ENCODE measurements at places on chromosomes 4 and X.

- DNase-seq = no peak
Observed at GRCh38 chr4:2824836-2825381, 18.7 kb upstream of the ADD1 start.

GRCh38 chrX:42117318-42117717 lies 194.0 kb upstream of the CASK start:
- no peak for DNase-seq

DNA sequence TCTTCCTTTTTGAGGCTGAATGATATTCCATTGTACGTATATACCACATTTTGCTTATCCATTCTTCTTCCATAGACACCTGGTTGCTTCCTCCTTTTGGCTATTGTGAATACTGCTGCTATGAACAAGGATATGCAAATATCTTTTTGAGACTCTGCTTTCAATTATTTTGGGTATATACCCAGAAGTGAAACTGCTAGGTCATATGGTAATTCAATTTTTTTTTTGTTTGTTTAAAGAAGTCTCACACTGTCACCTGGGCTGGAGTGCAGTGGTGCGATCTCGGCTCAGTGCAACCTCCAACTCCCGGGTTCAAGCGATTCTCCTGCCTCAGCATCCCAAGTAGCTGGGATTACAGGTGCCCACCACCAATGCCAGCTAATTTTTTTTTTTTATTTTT lies 75.3 kb downstream of the METTL14 start:
- DNase-seq = no peak

DNA sequence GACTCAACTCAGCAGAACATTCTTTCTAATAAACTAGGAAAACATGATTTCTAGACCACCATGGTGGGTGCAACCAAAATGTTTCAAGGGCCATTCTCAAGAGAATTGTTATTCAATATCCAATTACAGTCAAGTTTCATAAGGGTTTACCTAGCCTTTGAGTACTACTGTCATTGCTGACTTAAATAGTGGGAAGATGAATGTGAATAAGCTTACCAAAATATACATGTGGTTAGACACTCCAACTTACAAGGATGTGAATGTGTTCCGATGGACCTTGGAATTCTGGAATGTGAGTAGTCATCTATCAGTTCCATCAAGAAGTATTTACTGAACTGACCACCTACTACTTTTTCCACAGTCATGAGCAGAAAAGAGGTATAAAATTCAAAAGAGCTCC lies 16.9 kb downstream of the SH3RF1 start:
- no peak for DNase-seq

DNA sequence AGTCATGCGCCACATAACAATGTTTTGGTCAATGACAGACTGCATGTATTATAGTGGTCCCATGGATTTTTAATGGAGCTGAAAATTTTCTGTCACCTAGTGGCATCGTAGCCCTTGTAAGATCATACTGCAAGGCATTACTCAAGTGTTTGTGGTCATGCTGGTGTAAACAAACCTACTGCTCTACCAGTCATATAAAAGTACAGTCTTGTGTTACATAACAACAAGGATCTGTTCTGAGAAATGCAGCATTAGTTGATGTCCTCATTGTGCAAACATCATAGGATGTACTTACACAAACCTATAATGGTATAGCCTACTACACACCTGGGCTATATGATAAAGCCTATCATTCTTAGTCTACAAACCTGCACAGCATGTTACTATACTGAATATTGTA lies 34.6 kb downstream of the COX18 start:
- no peak for DNase-seq
